ENCODE measurements at places on chromosomes 7 and 10.

- no peak for DNase-seq
Observed at GRCh38 chr10:74388801-74389200, 237.8 kb downstream of the ADK start.

DNA sequence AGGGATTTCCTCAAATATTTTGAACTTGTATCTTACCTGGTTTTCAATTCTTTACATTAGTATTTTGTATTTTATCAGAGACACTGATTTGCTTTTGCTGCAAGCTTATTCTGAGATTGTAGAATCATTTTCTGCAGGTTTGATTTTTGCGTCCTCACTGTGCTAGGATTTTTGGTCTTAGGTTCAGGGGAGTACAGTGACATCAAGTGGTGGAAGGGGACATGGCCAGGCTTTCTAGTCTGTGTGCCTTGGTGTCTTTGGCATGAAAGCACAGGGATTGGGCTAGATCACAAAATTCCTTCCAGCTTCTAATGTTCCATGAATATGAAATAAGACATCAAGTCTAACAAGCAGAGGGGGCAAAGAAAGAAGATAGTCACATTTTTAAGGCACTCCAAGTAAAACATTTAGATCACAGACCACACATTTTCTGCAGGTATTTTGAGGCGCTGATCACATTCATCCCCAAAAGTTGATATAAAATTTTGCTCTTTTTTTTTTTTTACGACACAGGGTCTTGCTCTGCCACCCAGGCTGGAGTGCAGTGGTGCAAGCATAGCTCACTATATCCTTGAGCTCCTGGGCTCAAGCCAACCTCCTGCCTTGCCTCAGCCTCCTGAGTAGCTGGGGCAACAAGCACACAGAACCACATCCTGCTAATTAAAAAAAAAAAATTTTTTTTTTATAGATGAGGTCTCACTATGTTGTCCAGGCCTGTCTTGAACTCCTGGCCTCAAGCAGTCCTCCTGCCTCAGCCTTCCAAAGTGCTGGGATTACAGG is 124.4 kb downstream of the PON1 start:
- no peak for DNase-seq

GRCh38 chr7:128110641-128111364 is 79.6 kb upstream of the LRRC4 start:
- no peak for DNase-seq

- no peak for DNase-seq
Observed at GRCh38 chr7:132520591-132521280, 55.5 kb downstream of the PLXNA4 start.

- DNase-seq: no peak
Observed at GRCh38 chr7:71871446-71871845, 540.7 kb downstream of the CALN1 start.

GRCh38 chr7:18384491-18385143 is 110.9 kb upstream of the HDAC9 start:
- DNase-seq: no peak

GRCh38 chr10:28343987-28344895 is 41.4 kb upstream of the MPP7 start:
- DNase-seq: no peak
